Small intestine (tissue), 16 donors: ENCODE measurements at places on chromosomes 6 and 20. TPM values are rescaled to one million over a fixed set of nuclear protein-coding genes. Genes with fewer than 3 reads are reported as not detected.

Gene SPATS1
- polyA plus RNA-seq: not detected

Gene SNX3
- 196 TPM for polyA plus RNA-seq

Gene SLC22A7
- polyA plus RNA-seq: not detected

Gene MYLK2
- polyA plus RNA-seq: 0.27 TPM

Gene RIMS1
- polyA plus RNA-seq: 0.52 TPM

Gene CPNE5
- 2.0 TPM for polyA plus RNA-seq

Gene SRMS
- not detected for polyA plus RNA-seq

Gene SPTLC3
- polyA plus RNA-seq: 60.2 TPM

Gene PDCD2
- 59.3 TPM for polyA plus RNA-seq

Gene WFDC10B
- not detected for polyA plus RNA-seq

Gene SMAP1
- polyA plus RNA-seq: 37.8 TPM

Gene SLC35F1
- 0.85 TPM for polyA plus RNA-seq
